ENCODE measurements at places on chromosomes 3 and 15.

GRCh38 chr3:185280572-185281365 lies 26.9 kb upstream of the EHHADH start:
- DNase-seq: peak; percentile 30

- no peak for DNase-seq
Measured at GRCh38 chr3:143306407-143306806, 186.8 kb downstream of the CHST2 start.

- no peak for DNase-seq
Measured at GRCh38 chr15:20346082-20346805, 195.4 kb downstream of the GOLGA6L6 start.

- no peak for DNase-seq
Measured at GRCh38 chr3:8550611-8551010, 49.0 kb downstream of the LMCD1 start.

GRCh38 chr3:34015204-34016142 lies 217.0 kb downstream of the PDCD6IP start:
- no peak for DNase-seq

DNA sequence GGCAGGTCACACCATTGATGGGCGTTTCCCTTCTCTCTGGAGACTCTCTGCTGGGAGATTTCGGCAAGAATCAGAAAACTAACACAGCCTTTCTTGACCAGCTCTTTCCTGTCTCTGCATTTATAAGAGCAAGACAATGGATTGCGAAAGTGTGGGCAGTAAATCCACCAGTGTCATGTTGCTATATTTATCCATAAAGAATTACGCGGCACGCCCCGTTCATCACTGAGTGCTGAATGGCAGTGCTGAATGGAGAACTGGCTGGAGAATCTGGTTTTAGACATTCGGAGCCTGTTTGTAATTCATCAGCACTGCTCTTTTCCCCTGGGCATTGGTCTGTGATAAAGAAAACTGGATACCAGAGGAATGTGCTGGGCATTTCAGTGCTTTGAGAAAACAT lies 2.0 kb upstream of the CEMIP start:
- no peak for DNase-seq

- DNase-seq: no peak
Measured at GRCh38 chr15:82530606-82531379, 9.5 kb downstream of the RPS17 start.

GRCh38 chr15:66941108-66941711 lies 124.2 kb upstream of the SMAD3 start:
- no peak for DNase-seq

DNA sequence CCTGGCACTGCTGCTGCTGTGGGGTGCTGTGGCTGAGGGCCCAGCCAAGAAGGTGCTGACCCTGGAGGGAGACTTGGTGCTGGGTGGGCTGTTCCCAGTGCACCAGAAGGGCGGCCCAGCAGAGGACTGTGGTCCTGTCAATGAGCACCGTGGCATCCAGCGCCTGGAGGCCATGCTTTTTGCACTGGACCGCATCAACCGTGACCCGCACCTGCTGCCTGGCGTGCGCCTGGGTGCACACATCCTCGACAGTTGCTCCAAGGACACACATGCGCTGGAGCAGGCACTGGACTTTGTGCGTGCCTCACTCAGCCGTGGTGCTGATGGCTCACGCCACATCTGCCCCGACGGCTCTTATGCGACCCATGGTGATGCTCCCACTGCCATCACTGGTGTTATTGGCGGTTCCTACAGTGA lies 2.1 kb downstream of the GRM2 start:
- DNase-seq: no peak

DNA sequence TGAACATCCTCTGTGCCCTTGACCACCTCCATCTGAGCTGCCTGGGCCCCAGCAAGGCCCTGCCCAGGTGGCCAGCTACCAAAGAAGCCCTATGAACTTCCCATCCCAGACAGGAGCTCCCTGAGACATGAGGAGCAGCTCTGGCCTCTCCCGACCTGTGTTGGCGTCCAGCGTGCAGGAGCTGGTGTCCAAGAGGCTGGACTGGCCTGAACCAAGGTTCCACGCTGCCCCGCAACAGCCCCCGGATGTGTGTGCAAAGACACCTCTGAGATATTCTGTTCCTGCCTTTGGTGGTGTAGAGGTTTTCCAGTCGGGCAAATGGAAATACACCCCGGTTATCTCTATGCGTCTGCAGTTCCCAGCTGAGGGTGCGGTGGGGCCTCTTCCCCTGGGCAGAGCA lies 42.1 kb downstream of the WNT7A start:
- DNase-seq: no peak

GRCh38 chr15:78311292-78311691 lies 11.9 kb upstream of the SKIC8 start:
- no peak for DNase-seq

DNA sequence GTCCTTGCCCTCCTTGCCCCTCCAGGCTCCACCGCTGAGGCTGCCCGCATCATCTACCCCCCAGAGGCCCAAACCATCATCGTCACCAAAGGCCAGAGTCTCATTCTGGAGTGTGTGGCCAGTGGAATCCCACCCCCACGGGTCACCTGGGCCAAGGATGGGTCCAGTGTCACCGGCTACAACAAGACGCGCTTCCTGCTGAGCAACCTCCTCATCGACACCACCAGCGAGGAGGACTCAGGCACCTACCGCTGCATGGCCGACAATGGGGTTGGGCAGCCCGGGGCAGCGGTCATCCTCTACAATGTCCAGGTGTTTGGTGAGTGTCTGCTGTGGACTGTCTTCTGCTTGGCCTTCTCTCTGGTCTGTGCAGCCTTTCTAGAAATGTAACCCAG lies 61.0 kb downstream of the BOC start:
- no peak for DNase-seq

- no peak for DNase-seq
Measured at GRCh38 chr15:39511000-39511915, 69.6 kb upstream of the THBS1 start.

DNA sequence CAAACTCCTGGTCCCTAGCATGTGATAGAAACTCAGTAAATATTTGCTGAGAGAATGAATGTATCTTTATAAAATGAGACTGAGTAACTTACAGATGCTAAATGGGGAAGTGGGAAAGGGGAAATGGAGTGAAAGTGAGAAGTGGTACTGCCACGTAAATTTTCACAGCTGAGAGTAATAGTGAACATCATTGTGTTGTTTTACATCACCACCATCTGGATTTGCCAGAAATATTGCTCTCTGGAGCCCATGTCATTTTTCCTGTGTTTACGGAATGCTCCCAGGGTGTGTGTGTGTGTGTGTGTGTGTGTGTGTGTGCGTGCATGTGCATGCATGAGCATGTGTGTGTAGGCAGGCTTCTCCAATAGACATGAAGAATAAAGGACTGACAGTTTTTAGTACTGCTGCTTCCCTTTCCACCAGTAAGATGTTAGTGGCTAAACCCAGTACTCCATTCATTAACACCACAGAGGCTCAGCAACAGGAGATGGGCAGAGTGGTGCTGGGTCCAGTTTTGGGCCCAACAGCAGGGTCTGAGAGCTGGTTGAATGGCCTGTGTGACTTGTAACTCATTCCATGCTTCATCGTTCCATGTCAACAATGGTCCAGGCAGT lies 57.3 kb downstream of the DIPK2A start:
- no peak for DNase-seq

DNA sequence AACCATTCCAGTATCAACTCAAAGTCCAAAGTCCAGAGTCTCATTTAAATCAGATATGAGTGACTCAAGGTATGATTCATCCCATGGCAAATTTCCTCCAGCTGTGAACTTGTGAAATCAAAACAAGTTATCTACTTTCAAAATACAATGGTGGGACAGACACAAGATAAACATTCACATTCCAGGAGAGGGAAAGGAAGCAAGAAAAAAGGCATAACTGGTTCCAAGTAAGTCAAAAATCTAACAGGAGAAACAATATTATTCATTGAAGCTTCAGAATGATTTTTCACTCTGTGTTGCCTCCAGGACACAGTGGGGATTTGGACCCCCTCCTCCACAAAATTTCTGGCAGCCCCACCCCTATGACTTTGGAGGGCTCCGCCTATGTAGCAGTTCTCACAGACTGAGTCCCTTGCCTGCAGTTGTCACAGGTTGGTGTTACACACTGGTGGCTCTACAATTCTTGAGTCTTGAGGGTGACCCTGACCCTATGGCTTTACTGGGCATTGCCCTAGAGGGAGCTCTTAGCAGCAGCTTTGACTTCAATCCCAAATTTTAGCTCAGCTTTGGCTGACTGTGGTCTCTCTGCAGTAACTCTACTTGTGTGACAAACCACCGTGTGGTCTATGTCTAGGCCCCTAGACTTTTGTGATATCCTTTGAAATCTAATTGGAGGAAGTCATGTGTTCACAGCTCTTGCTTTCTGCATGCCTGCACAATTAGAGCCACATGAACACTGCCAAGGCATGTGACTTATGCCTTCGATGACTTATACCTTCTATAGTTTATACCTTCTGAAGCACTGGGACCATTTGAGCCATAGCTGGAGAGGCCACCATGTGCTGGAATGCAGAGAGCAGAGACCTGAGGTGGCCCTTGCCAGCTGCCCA lies 644.2 kb downstream of the GRM7 start:
- no peak for DNase-seq

GRCh38 chr15:59111251-59111650 lies 6.3 kb downstream of the CCNB2 start:
- DNase-seq: no peak
